ENCODE measurements at places on chromosomes 12 and 14.
A peak's percentile ranks its signal among the peaks of the same experiment; 100 is the strongest.

DNA sequence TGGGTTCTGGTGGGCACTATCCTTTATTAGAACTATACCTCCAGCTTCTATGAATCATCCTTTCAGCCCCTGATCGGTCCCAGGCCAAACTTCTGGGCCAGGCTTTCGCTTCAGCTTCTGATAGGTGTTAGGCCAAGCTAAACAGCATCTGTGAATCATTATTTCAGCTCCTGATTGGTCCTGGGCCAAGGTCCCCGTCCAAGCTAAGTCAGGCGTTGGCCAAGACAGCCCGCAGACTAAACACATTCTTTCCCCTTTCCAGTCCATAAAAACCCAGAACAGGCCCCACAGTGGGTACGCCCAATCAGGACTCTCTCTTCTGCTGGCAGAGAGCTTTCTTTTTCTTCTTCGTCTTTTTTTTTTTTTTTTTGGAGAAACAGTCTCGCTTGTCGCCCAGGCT, 1808.9 kb upstream of the SEL1L start:
- no peak for DNase-seq

GRCh38 chr12:103442822-103443221, 52.9 kb downstream of the C12orf42 start:
- no peak for DNase-seq

DNA sequence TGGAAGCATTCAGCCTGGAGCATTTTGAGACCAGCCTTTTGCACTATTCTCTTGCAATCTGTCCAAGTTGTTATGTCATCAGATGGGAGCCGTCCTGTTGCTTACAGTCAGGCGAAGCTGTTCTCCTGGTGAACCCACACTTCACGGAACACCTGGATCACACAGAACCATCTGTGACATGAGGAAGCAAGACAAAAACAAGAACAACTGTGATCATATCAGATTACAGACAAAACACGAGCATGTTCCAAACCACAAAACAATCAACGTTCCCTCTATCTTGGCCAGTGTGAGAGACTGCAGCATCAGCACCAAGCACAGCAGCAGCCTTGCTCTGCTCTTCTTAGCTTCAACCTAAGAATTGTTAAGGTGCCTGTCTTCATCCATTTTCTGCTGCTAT, 180.5 kb upstream of the SFSWAP start:
- no peak for DNase-seq

GRCh38 chr12:122811777-122812176, 23.5 kb upstream of the HIP1R start:
- no peak for DNase-seq

DNA sequence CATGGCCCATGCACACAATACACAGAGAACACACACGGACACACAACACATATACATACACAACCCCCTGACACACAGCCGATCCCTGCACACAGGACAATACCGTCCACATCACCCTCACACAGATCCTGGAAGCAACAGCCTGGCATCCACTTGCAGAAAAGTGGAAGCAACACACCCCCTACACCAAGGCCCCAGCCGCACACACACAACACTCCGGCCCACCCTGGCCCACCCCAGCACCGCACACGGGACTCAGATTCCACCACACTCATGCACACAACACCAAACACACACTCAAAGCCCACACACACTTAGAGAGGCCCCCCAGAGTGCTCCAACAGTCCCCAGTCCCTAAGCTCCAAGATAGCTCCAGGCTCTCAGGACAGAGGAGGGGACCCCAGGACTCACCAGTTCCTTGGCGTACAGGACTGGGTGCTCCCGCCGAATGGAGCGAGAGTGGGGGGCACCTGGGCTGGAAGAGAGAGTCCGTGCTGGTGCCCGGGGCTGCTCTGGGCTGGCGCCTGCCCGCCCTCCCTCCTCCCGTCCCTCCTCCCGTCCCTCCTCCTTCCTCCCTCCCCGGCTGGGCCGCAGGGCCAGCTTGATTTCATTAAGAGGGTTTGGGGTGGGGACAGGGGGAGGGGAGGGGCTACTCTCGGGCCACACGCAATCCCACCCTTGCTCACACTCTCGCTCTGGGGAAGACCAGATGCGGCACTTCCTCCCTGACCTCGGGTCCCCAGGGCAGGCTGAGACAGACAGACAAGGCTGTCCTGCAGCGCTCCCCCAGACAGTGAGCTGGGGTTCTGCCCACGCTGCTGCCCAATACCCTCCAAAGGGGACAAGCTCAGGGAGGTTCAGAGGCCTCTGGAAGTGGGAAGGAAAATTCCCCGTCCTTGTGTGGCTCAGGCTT, at the start of gene TMEM119:
Gene TMEM119 (minus strand): TSS at position 526 of the 913 bp plus-strand sequence. CDS start 5,701 bp downstream, outside the sequence.
- no peak for DNase-seq

GRCh38 chr12:91901381-91902074, 244.1 kb downstream of the BTG1 start:
- DNase-seq, result no peak

DNA sequence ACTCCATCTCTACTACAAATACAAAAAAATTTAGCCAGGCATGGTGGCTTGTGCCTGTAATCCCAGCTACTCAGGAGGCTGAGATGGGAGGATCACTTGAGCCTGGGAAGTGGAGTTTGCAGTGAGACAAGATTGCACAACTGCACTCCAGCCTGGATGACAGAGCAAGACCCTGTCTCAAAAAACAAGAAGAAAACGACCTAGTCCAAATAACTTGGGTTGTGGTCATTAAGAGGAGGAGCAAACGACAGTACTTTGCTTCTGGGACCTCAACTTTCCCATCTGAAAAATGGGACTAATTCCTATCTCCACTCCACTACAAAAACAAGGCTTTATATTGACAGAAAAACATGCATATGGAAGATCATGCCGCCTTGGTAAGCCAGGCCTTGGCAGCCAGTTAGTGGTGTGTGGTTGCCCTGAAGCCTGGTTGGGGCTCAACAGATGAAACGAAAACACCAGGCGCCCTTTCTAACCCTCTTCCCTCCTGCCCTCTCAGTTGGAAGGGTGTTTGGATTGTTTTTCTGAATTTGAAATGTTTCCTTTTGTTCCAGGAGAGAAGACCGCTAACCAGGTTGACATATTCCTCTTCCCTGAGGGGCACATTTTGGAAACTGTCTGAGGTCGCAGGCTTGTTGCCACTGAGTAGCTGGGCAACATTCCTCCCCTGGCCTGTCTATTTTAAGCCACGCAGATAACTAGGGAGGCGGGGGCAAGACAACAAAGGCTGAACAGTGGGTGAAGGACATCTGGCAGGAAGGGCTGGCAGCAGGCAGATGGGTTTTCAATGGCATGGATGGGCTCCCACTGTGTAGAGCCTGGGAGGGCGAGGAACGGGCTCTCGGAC, 13.7 kb upstream of the VPS37B start:
- DNase-seq, result no peak

- no peak for DNase-seq
Measured at GRCh38 chr12:117069926-117070900, 29.0 kb downstream of the TESC start.

GRCh38 chr14:57461777-57462320, 31.8 kb downstream of the CCDC198 start:
- DNase-seq, result no peak

DNA sequence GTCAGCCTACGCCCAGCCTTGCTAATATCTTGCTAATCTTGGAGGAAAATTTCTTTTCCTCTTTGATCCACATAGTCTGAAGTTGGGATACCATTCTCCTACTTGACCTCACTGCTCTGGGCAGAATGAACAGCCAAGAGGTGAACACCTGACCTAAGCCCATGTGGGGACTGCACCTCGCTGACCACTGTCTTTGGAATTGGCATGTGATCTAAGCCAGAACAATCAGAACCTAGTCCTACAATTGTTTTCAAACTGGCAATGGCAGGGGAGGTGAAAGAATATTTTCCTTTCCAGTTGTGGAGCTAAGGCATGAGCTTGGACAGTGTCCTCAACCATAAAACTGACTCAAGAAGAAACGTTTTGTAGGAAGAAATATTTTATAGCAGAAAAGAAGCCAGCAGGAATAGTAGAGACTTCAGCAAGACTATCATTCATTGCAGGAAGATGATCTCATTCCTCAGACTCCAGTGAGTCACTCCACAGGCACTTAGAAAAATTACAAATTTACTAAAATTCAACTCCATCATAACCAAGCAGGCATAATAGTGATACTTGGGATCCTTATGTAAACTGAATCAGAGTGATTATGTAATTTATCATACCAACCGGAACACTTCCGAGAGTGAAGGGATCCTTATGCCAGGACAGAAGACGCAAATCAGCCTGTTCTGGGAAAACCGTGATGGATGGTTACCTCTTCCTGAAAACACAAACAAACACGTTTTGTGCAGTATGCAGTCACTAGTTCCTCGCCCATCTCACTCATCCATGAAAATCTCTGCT, 14.7 kb downstream of the PTPRO start:
- DNase-seq, result no peak

GRCh38 chr14:66464261-66464660, 21.9 kb upstream of the CCDC196 start:
- no peak for DNase-seq

GRCh38 chr14:34180869-34181268, 230.0 kb upstream of the EGLN3 start:
- no peak for DNase-seq

- no peak for DNase-seq
Measured at GRCh38 chr12:126926023-126926594, 1340.9 kb upstream of the TMEM132C start.

- no peak for DNase-seq
Measured at GRCh38 chr12:81203671-81204204, 125.9 kb downstream of the ACSS3 start.

GRCh38 chr12:3601461-3602150, 110.6 kb downstream of the PRMT8 start:
- DNase-seq, result no peak

DNA sequence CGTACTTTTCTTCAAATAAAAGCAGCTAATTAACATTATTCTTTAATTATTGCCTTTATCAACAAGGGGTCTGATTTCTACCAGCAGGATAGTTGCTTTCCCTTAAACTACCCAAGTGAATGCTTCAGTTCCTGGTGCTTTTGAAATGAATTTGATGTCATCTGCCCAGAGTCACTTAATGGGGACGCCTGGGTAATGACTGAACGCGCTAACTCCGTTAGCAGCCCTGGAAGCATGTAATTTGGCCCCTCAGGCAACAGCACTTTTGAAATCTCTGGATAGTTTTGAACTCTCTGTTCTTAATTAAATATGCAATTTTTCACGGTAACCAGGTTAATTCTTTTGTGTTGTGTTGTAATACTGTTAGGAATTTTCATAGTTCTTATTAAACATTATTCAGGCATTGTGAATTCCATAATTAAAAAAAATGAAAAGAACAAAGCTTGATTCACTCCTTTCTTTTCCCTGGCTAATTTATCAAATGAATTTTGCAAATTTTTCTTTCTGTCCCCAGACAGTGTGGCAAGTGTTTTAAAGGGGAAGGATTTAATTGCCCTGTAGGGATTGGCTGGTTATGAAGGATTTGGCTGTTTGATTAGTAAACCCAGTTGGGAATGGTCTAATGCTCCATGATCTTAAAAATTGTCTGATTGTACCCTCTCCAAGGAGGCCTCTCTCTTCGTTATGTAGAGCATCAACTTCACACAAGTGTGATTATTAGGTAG, 137.5 kb upstream of the MYL2 start:
- no peak for DNase-seq

- DNase-seq, result peak; percentile 21
Measured at GRCh38 chr12:31362759-31363415, 36.9 kb upstream of the SINHCAF start.

DNA sequence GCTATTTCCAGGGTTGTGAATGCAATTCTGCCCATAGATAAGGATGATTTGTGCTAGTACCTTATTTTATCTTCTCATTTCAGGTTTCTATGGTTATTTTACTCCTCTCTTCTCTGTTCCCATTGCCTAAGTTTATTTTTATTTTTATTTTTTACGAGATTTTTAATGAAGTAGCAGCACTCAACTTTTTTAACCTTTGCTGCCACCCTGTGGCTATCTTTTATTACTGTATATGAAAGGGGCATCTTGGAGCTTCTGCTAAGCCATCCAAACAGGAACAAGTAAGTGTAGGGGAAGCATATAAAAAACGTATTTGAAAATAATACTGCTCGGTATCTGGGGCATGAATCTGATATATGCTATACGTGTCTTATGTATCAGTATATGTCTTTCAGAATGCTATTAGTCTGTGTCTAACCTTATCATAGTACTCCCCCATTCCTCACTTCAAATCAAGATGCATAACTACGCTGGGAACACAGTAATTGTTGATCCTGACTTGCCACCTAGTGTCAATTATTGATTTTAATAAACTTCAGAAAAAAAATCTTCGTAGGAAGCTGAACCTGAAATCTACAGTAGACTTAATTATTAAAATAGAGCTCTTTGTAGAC, 60.3 kb downstream of the KLRG1 start:
- DNase-seq, result peak; percentile 74

GRCh38 chr14:88533064-88533602, 21.7 kb downstream of the PTPN21 start:
- no peak for DNase-seq
